Neural crest cell (in vitro differentiated cells): ENCODE measurements at places on chromosomes 5 and 9. TPM values are rescaled to one million over a fixed set of nuclear protein-coding genes. Genes with fewer than 3 reads are reported as not detected.

The SLC25A2 gene
- total RNA-seq: 0.72 and 1.1 TPM in 2 replicates

The COL5A1 gene
- 18.6 and 19.4 TPM in 2 replicates for total RNA-seq

The NFIL3 gene
- 16.2 and 16.8 TPM in 2 replicates for total RNA-seq

The UNC13B gene
- 56.9 and 58.0 TPM in 2 replicates for total RNA-seq

The PHYHD1 gene
- total RNA-seq: 3.9 and 5.0 TPM in 2 replicates

The HAVCR2 gene
- total RNA-seq: 0.19 and 0.55 TPM in 2 replicates

The BICD2 gene
- 41.3 and 41.5 TPM in 2 replicates for total RNA-seq

The TRIM32 gene
- total RNA-seq: 21.4 and 21.5 TPM in 2 replicates

The EQTN gene
- 0.39 and 0.40 TPM in 2 replicates for total RNA-seq

The TXNDC8 gene
- total RNA-seq: not detected in 2 replicates

DNA sequence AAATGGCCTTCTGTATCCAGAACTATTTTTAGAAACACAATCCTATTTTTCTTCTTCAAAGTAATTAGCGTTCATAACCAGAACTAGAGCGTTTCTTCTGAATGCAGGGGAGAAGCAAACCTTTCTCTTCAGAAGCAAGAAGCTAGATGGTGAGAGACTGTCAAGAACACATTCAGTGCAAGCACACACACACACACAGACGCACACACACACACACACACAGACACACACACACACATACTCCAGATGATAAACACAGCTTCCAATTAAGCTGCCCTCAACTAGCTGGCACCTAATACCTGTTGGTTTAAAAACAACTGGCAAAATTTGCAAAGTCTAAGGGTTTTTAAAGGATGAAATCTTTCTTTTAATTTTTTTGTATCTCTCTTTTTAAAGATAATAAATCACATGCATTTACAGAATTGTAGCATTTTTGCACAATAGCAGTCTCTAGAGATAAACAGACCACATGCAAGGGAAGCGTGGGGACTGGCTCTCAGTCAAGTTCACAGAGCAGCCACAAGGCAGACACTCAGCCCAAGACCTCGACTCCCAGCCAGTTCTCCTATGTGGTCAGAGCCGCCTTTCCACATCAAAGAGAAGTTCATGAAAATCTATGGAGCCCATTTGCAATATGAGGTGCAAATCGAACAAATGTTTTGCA lies 138.5 kb downstream of the TTLL11 start:
- DNase-seq: no peak

- no peak for DNase-seq
Measured at GRCh38 chr5:134436523-134437339, 25.1 kb upstream of the CDKN2AIPNL start.

GRCh38 chr5:54296386-54296785 lies 14.0 kb downstream of the ARL15 start:
- DNase-seq: no peak

DNA sequence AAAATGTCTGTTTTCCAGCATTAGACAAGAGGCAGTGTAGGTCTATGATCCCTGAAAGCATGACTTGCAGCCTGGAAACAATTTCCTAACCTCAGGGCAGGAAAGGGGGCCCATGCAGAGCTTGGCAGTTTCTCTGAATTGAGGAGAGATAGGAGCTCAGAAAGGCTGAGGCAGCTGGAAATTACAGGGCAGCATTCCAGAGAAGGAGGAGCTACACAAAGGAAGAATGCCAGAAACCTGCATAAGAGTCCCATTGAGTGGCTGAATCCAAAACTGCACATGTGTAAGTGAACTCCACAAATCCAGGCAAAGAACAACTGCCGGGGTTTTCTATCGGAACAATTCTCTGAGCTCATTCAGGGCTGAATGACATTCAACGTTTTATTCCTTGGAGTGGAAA lies 346.8 kb downstream of the PIK3R1 start:
- no peak for DNase-seq

DNA sequence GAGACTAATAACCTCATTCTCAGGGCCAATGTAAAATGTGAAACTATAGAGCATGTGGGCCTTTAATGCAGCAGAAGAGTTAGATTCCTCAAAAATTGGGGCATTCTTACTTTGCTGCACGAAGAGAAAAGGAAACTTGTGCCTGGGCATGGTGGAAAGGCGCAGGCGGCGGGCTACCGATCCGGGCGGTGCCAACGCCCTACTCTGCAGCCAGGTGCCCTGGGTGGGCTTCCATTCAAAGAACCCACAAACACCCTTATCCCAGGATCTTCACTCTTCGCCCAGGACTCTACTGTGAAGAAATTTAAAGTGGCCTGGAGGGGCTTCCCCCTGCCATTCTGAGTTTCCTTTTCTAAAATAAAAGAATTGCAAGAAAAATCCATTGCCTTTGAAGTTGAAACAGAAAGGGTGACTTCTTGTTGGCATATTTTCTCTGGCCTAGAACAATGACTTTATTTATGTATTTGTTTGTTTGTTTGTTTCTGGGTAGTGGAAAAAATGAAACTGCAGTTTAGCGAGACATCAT lies 124.9 kb downstream of the TMEM161B start:
- no peak for DNase-seq

DNA sequence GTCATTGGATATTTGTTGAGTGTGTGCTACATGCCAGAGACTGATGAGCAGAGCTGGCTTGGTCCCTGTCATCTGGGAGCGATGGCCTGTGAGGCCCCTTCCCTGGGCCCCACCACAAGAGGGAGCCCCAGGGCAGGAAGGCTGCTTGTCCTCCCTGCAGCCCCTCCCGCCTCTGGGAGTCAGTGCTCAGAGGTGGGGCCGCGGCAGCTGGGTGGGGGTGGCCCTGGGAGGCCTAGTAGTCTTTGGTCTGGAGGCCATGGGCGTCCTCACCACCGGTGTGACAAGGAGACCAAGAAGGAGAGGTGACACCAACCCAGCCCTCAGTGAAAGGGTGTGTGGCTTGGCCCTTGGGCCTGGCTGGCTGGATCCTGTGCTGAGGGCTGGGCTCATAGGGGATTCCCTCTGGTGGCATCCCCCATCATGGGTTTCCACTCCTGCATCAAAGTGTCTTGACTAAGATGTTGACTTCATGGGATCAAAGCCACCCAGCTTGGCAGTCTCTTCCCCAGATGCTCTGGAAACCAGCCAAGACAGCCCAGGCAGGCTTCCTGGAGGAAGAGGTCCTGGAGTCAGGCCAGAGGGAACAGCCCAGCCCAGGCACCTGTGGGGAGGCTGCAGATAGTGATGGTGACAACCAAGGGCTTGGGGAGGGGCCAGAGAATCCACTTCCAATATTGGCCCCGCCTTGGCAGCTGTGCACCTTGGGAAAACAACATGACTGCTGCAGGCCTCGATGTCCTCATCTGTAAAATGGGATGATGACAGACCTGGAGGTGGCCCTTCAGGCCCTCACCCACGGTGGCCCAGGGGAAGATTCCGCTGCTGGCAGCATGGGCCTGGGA lies 166.7 kb downstream of the GAPVD1 start:
- DNase-seq: no peak

DNA sequence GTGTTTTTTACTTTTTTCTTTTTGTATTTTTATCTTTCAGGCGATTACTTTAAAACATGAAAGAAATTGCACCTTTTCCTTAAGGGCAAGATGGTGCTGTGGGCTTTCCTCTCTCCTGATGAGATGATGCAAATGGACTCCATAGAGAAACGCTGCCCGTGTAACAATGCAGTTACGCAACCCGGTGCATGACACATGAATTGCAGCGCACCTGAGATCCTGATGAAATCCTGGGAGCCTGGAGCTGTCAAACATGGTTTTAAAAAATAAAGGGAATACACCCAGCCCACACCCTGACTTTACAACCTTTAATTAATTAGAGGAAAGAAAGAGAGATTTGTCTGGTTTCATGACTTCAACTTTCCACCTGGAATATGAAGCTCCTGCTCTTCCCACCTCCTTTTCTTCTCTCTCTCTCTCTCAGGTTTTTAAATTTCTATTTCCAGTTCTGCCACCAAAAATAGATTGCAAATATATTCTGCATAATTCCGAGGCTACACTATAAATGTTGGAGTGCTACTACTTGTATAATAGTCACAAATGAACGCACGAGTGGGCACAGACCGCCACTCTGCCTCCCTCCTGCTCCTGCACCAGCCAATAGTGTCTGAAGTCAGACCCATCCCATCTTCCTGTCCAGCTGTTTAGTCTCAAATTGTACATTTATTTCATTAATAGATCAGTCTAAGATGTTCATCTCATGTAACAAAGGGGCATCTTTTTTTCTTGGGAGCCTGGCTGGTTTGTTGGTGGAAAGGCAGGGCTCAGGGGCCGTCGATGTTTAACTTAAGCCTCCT lies 179.1 kb downstream of the AUH start:
- DNase-seq: no peak

DNA sequence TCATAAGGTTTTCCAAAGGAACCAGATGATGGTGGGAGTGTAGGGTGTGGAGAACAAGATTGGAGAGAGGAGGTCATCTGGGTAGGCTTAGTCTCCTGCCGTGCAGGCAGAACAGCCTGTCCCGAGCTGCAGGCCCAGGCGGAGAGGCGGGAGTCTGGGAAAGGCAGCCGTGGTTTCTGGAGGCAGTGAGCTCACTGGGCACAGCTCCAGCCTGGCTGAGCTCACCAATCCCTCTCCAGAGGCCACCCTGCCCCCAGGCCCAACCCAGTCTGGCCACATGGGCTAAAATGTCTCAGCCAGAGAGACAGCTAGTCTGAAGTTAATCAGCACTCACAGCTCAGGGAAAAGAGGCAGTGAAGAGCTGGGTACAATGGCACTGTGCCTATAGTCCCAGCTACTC lies 12.3 kb downstream of the P4HA2 start:
- no peak for DNase-seq

DNA sequence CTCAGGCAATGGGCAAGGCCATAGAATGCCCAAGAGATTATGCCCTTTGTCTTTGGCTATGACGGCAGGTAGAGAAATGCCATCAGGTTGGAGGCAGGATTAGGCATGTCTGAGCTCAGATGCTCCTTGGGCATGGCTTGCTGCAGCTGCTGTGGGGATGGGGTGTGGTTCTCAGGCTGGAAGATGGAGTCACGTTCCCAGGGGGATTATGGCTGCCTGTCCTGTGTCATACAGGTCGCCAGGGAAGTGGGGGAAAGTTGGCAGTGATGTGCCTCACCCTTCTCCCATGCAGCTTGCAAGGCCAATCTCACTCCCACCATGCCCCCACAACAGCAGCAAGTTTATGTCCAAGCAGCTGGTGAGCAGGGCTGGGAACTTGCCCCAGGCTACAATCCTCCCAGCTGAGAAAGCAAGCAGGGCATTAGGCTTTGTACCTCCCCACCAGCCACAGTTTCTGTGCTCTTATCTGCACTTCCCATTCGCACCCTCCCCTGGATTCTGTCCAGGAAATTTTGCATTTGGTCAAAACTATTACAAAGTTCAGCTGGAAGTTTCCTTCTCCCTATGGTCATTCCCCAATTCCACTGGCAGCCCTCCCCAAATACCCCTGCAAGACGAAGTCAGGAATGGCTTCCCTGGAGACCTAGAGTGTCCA lies 1788.0 kb upstream of the NUDT12 start:
- DNase-seq: no peak

DNA sequence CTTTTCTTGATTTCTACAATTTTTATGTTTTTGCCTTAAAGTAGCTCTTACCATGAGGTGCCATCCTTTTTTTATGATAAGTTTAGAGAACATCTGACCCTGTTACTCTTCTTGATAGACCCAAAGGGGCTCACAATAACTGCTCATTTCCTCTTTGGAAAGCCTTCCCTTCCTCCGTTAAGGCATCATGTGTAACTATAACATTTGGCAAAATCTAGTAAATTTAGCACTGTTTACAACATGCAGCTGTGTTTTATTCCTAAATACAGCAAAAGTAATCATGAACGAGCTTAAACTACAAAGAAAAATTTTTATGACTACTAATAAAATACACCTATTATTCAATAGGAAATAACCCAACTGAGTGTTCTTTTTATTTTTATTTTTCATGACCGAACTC lies 705.1 kb downstream of the MAT2B start:
- DNase-seq: no peak

DNA sequence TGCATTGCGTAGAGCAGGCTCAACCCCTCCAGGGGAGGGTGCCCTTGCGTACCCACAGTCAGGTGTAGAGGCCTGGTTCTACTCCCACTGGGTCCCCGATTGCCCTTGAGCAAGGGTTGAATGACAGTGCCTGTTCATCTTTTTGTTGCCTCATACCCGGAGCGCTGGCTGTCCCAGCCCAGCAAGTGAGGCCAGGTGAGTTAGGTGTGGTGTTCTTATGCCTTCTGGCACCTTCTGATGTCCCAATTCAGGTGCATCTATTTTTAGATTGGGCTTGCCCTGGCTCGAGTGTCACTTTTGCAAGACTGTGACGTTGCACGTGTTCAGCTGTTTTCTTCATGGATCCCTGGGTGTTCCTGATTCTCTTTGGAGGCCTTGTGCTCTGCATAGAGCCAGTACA lies 257.8 kb downstream of the GOLPH3 start:
- DNase-seq: no peak

GRCh38 chr5:172078726-172079345 lies 72.4 kb upstream of the FBXW11 start:
- DNase-seq: no peak

DNA sequence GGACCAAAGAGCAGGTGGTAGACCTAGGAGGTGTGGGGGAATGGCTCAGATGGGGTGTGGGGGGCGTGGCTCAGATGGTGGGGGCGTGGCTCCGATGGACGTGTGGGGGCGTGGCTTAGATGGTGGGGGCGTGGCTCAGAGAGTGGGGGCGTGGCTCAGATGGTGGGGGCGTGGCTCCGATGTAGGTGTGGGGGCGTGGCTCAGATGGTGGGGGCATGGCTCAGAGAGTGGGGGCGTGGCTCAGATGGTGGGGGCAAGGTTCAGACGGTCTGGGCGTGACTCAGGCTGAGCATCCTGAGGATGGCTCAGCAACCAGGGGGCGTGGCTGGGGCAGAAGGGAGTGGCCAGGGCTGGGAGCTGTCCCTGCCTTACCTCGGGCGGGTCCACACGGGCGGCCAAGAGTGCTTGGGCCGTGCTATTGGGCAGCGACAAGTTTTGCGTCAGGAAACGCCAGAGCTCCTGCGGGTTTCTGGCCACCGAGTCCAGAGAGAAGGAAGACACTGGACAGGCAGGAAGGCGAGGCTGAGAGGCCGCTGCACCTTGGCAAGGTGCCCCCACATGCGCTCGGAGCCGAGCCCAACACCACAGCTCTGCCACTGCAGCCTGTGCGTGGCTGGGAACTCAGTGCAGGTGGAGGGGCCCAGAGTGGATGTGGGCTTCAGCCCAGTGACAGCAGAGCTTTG lies 5.9 kb downstream of the ABCA2 start:
- DNase-seq: no peak

- no peak for DNase-seq
Measured at GRCh38 chr5:116559673-116560164, 14.9 kb downstream of the SEMA6A start.

DNA sequence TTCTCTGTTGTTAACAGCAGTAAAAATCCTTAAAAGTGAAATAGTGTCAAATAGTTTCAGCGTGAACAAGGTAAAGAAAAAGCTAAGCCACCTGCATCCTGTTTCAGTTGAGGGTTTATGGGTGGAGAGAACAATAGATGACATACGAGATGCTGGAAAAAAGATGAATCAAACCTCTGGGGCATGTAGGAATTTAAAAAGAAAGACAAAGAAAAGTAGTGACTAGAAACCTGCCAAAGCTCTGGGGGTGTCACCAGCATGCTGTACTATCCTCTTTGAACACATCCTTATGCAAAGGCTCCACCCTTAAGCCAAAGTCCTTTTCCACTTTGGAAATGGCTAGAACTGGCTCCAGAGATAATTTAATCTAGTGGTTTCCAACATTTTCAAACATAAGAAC lies 22.2 kb downstream of the SCAI start:
- no peak for DNase-seq

GRCh38 chr9:88890546-88890945 lies 100.7 kb upstream of the S1PR3 start:
- DNase-seq: no peak
